Activated T-cell treated with anti-CD3 and anti-CD28 coated beads, Interleukin-2, amount 50 U/mL, for 48 hours (primary cell): ENCODE measurements at places on chromosomes 1 and 21.
A peak's percentile ranks its signal among the peaks of the same experiment; 100 is the strongest.

- DNase-seq = no peak
These were observed 27.4 kb upstream of the FOXD3 start for GRCh38 chr1:63294803-63295594.

GRCh38 chr1:170790651-170791071 is 126.7 kb downstream of the PRRX1 start:
- no peak for DNase-seq

DNA sequence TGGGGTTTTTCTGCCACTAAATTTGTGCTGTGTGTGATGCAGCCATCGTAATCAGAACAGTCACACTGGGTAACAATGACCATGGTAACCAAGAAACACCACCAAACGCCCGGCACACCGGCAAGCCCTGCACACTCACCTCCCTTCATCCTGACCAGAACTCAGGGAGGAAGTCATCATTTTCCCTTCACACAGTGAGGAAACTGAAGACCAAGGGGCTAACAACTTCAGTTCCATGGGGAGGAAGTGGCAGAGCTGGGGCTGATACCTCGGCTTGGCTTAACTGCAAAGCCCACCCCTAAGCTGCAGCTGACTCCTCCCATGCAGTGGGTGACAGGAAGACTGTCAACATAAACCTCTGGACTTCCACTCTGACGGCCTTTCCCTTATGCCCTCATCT is 69.3 kb upstream of the BCAR3 start:
- no peak for DNase-seq

GRCh38 chr1:154878371-154879037 is 8.4 kb upstream of the KCNN3 start:
- peak; percentile 87 for DNase-seq

DNA sequence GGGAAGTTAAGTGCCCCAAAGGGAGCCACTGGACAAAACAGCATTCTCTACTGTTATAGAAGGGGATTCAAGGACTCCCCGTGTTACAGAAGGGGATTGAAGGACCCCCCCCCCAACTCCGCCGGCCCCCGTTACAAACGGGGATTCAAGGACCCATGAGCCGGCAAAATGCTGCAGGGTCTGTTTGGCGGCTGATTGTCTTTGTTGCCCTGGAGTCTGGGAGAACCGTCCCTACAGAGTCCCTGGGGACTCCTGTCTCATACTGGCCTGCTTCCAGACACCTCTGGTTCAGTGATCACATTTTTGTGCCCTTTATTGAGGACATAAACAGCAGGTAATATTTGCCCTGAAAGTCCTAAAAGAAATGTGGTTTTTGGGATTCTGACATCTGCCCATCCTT is 96.4 kb downstream of the SYF2 start:
- no peak for DNase-seq

DNA sequence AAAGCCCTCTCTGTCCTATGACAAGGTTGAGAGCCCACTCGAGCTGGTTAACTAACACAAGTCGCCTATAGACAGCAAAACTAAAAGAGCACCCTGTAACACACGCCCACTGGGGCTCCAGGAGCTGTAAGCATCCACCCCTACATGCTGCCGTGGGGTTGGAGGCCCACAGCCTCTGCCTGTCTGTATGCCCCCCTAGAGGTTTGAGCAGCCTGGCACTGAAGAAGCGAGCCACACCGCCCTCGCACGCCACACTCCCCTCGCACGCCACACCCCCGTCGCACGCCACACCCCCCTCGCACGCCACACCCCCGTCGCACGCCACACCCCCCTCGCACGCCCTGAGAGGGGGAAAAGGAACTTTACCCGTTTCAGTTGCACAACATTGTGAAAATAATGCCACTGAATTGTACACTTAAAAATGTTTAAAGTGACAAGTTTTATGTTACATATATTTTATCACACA is 13.2 kb upstream of the HMGCL start:
- DNase-seq = peak; percentile 86
